ENCODE measurements at places on chromosomes 12 and 14.

GRCh38 chr14:89855961-89856656 lies 98.4 kb downstream of the EFCAB11 start:
- DNase-seq: no peak

- DNase-seq: no peak
These were observed 39.8 kb downstream of the GRIN2B start for GRCh38 chr12:13941258-13942249.

DNA sequence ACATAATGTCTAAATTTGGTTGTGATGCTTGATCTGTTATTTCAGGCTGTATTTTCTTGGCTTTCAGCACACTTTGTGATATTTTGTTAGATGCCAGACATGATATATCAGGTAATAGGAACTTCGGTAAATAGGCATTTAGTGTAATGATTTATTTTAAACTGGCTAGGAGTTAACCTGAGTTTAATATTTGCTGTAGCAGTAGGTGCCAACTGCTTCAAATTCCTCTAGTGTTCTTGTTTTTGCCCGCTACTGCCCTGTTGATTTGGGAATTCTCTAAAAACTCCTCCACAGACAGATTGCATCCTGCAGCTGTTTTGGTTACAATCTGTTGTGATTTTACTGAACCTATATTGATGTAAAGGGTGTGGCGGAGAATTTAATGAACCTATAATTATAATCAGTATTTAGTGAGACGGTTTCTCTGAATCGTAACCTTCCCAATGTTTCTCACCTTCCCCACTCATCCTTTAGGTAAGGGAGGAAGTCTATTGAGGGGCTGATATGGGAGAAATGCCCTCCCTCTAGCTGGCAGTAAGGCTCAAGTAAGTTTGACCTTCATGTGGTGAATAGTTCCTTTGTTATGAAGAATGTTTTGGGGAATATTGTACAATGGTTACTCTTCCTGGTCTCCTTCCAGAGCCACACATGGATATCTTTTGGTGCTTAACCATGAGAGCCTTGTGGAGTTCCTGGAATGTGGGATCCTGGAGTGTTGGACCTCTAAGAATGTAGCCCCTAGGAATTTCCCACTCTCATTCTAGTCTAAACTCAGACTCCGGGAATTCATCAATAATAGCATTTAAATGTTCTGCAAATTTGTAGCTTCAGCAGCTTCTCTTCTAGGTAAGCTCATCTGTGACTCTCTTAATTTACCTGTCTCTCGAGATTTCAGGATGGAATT lies 634.1 kb downstream of the FSCB start:
- no peak for DNase-seq

DNA sequence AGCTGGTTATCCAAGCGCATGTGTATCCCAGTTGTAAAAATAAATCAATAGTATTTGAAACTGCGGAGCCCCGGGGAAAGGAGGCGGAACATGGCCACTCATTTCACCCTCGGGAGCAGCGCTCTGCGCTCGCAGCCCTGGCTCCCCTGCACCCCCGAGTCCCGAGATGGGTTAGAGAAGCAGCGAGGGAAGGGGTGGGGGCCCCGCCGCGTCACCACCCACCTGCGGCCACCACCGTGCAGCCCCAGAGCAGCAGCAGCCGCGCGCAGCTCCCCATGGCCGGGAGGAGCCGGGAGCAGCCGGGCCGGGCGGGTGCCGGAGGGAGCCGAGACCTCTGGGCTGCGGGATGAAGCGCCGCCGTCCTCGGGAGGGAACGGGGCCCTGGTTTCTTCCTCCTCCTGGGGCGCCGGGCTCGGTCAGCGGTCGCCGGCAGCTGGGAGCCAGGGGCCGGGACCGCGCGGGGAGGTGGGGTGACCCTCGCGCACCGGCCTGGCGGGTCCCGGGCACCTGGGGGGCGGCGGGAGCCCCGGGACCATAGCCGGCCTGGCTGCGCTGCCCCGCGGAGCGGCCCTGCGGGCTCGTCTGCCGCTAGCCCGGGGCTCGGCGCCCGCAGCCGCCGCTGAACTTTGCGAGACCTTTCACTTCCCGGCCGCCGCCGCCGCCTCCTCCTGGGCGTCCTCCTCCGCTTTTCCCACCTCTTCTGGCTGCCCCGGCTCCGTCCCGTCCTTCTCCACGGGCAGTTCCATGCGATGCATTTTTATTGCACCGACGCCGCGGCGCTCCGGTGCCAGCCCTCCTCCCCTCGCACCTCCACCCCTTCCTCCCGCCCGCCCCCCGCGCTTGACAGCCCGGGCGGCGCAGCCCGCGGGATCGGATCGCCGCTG lies at the start of gene NTN4:
Gene NTN4 (minus strand): TSS at position 732 of the 884 bp plus-strand sequence. CDS start 455 bp downstream, at position 277.
- DNase-seq: peak; percentile 32

DNA sequence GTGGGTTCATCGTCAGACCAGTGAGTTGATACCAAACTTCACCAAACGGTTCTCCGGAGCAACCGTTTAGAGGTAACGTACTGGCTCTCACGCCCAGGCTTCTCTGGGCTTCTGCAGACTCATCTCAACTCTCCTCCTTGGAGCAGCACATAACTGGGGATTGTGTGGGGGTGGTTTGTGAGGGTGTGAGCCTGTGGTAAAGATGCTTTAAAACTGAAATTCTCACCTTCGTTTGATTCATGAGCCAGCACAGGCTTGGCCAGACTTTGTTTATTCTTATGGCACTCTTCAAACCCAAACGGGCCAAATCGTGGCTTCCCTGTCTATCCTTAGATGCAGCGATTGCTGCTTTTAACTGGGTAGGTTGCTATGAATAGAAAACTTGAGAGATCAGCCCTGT lies 121.3 kb downstream of the SAMD4A start:
- DNase-seq: no peak

DNA sequence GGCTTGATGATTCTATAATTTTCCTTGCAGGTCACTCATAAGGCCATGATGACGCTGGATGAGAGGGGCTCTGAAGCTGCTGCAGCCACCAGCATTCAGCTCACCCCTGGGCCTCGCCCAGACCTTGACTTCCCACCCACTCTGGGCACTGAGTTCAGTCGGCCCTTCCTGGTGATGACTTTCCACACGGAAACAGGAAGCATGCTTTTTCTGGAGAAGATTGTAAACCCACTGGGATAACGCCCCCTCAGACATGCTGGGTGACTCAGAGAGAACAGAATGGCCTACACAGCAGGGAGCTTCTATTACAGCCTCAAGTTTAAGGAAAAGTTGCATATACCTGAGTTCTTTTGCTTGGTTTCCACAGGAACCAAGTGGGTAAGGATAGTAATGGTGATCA lies 34.3 kb downstream of the SERPINA3 start:
- DNase-seq: no peak

DNA sequence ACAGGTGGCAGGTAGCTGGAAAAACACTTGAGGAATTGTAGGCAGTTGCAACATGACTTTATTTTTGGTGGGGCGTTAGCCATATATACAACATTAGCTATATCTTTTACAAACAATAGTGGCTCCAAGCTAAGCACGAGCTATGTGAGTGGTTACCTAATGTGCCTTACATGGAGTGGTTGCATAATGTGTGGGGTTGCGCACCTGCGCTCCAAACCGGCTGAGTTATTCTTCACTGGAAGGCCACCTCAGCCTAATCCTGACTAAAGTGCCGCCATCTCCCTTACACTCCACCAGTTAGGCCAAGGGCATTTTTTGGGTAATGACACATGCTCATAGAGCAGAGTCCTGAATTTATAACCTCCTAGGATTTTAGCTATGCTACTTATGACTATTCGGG lies 31.8 kb upstream of the G2E3 start:
- DNase-seq: no peak

DNA sequence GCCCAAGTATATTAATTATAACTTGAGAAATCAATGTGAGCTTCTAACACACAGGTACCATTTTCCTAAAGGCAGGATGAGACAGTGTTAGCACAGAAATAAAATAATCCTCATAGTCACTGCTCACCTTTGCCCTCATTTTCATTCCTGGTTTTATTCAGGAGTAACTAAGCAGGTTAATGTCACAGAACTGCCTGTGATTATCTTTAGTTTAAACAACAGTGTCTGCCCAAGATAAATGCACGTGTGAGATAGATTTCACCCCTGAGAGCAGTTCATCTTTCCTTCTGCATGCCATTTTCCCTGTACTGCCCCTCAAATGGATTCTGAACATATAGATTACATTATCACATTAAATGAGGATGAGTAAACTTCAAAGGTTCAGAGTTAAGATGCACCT lies 250.7 kb downstream of the RMST start:
- DNase-seq: no peak

DNA sequence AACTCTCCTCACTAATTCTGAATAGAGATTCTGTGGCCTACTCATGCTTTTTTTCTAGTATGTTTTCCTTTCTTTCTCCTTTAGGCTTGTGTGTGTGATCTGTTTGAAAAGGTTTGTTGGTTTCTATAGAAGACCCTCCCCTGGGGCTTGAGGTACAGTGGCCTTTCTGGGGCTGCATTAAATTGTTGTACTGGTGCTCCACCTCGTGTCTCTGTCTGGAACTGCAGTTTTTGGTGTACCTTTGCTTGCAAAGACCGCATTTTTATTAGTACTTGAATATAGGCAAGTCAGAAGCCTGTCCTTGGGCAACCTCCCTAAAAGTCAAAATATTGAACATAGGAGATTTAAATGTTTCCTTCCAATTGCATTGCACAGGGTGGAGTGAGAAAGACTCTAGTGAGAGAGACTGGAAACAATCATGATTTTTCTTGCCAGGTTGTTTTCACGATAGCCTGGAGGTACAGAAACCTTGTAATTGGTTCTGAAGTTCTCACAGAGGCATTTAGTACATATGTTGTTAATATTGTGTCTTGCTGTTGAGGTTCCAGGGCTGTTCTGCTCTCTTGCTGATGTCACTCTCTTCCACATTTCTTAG lies 39.0 kb downstream of the SLCO1B1 start:
- no peak for DNase-seq

DNA sequence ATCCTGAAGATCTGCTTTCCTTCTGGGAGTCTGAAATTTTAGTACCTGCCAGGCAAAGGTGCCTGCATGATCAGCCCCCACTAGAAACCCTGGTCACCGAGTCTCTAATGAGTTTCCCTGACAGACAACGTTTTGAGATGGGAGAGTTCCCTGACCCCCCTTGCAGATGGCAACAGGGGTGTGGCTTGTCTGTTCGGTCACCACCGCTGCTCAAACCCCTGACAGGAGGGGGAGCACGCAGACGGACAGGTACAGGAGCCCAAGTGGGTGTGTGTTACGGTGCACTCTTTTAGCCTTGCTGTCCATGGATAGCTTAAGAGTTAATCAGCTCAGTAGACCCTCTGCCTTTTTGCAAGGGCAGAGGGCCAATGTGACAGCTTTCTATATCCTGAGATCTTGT lies 19.3 kb upstream of the CDKN3 start:
- DNase-seq: no peak

DNA sequence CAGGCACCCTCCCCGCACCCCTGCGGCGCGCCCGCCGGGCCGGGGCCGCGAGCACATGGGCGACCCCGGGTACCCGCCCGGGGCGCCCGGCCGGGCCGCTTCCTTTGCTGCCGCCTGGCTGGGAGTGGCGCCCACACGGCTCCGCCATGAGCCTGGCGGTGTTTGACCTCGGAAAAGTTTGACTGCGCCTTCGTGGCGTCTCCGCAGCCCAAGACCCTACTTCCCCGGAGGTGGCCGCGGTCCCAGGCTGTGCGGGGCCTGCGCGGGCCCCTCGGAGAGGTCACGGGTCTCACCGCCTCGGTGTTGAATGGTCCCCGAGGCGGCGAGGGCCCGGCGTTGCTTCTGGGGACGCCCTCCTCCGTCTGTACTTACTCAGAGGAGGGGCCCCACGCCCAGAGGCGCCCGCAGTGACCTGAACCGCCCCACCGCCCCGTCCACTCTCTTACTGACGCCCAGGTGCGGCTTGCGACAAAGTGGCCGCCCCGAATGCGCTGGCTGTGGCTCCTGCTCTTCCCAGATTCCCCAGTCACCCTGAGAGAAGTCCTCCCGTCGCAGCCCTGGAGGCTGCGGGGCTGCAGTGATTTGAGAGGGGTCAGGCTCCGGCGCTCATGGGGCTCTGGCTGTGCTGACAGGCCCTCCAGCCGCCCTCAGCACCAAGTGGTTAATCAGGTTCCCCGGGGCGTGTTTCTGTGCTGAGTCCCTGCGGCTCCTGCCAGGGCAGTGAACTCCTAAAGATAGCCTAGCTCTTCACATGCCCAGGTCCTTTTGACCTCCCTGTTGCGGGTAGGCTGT lies 5.8 kb downstream of the KMT5A start:
- DNase-seq: no peak

GRCh38 chr14:20681348-20682126 lies 2.8 kb upstream of the RNASE4 start:
- DNase-seq: no peak

GRCh38 chr12:77686760-77687159 lies 143.9 kb upstream of the NAV3 start:
- DNase-seq: no peak

- DNase-seq: no peak
These were observed 24.9 kb upstream of the FUT8 start for GRCh38 chr14:65387628-65388027.

DNA sequence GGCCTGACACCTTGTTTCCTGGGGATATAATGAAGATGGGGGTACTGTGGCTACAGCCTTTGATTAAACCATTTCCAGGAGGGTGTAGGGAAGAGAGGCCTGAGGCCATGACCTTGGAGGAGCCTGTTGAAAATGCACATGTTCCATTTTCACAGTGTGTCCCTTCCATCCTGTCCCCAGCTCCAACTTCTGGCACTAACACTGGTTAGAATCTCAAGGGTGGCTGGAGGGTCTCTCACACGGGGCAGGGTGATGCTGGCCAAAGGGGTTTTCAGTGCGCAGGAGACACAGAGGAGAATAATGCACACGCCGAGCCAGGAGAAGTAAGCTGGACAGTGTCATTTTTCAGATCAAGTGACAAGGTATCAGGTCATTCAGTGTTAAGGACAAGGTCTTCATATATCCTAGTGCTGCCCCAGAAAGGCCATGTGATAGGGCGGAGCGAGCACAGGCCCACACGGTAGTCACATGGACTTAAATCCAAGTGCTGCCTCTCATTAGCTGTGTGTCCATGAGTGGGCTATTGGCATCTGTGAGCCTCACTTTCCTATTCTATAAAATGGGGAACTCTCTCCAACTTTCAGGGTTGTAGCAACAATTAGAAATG lies 36.4 kb upstream of the TUNAR start:
- DNase-seq: no peak

- DNase-seq: no peak
These were observed 586.0 kb downstream of the FLRT2 start for GRCh38 chr14:86115972-86116371.

DNA sequence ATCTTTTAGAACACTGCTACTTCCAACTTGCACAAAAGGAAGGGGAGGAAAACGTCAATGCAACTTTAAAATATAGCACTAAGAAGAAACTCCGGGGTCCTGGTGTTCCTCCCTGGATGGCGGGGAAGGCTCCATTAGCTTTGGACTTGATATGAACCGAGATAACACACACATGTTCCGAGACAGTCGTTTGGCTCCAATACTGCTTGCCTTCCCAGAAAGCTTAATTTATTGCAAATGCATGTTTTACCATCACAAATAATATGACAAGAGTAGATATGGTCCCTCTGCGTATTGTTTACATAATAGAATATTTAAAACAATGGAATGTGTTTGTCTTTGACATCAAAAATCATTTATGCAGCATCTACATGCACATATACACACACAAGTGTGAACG lies 87.6 kb upstream of the CLMN start:
- no peak for DNase-seq

- DNase-seq: no peak
These were observed 5.8 kb upstream of the DHRS7 start for GRCh38 chr14:60170948-60171347.

- DNase-seq: no peak
These were observed 281.1 kb upstream of the RTL1 start for GRCh38 chr14:101184572-101184971.
